Stimulated activated CD8-positive, alpha-beta memory T cell treated with anti-CD3 and anti-CD28 coated beads, Interleukin-4, amount 100 ng/mL, for 24 hours (primary cell): ENCODE measurements at places on chromosomes 5 and 9.

DNA sequence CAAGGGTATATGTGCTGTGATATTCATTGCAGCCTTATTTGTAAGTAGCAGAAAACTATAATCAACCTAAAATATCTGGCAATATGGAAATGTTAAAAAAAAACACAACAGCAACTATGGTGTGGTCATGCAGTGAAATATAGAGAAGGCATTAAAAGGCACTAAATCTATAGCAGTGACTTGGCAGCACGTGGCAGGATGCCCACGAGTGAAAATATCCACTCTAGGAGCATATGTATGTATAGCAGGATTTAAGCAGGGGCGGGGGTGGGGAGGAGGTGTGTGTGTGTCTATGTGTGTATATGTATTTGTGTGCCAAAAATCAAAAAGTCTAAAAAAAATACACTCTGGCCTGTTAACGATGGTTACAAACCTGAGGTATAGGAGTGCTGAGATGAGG, 115.6 kb downstream of the RPS23 start:
- DNase-seq: no peak

- no peak for DNase-seq
Measured at GRCh38 chr5:2241842-2242241, 359.1 kb upstream of the IRX4 start.

DNA sequence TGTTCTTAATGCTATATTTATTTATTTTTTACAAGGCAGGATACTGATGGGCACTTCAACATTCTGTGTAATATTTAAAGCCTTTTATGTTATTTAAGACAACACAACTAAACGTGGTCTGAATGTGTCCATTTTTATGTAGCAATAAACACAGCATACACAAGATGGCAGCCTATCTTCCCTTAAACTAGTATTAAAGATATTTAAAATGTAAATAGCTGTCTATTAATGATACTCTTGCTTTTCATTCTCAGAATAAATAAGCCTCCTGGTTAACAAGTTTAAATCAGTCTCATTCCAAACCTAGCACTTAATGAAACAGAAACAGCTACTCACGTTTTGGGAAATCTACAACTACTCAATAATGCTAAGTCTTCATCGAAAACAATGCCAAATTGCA, 315.7 kb downstream of the MCTP1 start:
- no peak for DNase-seq

- no peak for DNase-seq
Measured at GRCh38 chr5:131536211-131536826, 98.7 kb downstream of the RAPGEF6 start.

- DNase-seq: no peak
Measured at GRCh38 chr9:15392363-15392762, 30.3 kb upstream of the SNAPC3 start.

GRCh38 chr9:106577121-106577520, 285.8 kb upstream of the ZNF462 start:
- DNase-seq: no peak

DNA sequence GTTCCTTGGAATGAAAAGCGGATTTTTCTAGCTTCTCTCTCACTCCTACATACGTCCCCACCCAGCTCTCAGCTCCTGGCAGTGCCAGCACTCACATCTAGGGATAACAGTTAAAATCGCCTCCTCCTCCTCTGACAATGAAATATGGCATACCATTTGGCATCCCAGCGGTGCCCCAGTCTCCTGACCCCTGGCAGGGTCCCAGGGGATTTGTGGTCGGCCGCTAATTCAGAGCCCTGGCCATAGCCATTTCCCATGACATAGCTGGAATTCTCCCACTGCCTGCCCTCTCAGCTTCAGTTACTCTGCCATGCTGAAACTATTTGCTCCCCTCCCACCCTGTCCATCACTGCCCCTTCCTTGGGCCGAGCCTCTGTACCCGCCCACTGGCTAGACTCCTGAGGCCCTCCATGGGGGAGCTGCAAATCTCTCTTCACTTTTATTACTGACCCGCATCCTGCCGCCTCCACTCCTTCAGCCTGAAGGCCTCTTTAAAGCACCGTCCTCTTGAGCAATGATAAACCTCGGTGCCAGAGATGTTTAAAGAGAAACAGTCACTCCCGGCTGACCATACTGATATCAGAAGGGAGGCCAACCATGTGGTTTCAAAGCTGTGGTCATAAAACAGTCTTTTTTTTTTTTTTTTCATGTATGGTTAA, 139.8 kb downstream of the SLIT3 start:
- no peak for DNase-seq

- no peak for DNase-seq
Measured at GRCh38 chr9:35656831-35657545, 831 bp downstream of the RMRP start.

DNA sequence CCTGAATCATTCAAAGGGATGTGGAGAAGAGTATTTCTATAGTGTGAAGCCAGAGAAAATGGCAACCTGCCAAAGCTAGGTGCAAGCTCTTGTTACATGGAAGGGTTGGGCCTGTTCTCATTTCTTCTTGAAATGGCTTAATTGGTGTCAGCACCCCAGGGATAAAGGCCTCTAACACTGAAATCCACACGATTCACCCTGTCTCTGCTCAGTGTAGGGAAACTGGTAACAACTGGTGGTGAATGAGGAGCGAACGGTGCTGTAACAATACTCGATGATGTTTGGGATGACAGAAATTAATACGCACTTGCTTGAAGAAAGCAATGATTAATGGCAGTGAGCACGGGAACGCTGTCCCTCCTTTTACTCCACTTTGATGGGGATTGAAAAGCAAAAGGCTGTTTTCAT, 16.2 kb downstream of the PBX3 start:
- no peak for DNase-seq

DNA sequence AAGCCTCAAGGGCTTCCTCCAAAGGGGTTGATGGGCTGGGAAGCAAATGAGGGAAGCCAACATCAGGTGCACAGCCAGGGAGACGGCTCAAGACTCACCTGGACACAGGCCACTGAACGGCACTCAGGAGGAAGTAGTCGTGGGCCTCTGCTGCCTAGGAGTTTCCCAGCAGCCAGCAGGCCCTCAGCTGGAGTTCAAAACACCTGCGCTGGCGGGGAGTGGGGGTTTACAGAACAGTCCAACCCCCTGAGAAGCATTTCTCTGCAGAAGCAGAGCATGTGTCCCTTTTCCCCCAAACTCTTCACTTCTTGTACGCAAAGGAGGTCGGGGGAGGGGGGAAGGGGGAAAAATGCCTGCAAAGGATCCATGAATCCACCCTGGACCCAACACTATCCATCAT, 2.3 kb downstream of the WHRN start:
- no peak for DNase-seq
